Activated CD8-positive, alpha-beta T cell treated with anti-CD3 and anti-CD28 coated beads for 36 hours (primary cell): ENCODE measurements at places on chromosomes 6 and 20. TPM values are rescaled to one million over a fixed set of nuclear protein-coding genes. Genes with fewer than 3 reads are reported as not detected.

DNA sequence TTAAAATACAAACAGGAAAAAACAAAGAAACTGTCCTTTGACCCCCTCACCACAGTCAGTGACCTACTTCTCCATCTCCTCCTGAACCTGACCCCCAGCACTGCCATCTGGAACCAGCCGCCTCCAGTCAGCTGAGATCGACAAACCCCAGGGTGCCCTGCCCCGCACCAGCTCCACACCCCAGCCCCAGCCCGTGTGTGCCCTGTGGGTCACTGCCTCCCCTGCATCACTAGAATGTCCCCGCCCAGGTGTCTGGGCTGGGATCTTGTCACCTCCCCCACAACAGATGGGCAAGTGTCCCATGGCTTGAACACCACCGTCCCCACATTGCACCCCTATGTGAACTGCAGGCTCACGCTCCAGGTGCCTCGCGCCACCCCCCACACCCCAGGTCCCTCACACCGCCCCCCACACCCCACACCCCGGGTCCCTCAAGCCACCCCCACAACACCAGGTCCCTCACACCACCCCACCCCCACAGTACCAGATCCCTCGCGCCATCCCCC lies 13.3 kb downstream of the TAF4 start:
- no peak for DNase-seq

GRCh38 chr6:106444777-106445507 lies 84.4 kb downstream of the CRYBG1 start:
- DNase-seq = peak; percentile 17

CENPW gene
- 65.8 TPM for total RNA-seq

C20orf202 gene
- total RNA-seq = not detected

DNAJC5 gene
- total RNA-seq = 32.2 TPM
